Stomach (tissue), 19 donors: ENCODE measurements at places on chromosomes 11 and 22. TPM values are rescaled to one million over a fixed set of nuclear protein-coding genes. Genes with fewer than 3 reads are reported as not detected.
A peak's percentile ranks its signal among the peaks of the same experiment; 100 is the strongest.

SLC22A8 gene
- not detected for total RNA-seq

DEUP1 gene
- not detected for total RNA-seq

PRG2 gene
- total RNA-seq: not detected

GRM5 gene
- not detected for total RNA-seq

EED gene
- 23.9 TPM for total RNA-seq

XKR3 gene
- total RNA-seq: not detected

MPPED2 gene
- total RNA-seq: 4.1 TPM

CABP4 gene
- not detected for total RNA-seq

GRCh38 chr11:61752117-61752924, at the start of gene MYRF:
TSS of gene MYRF (plus strand) at chr11:61752636. CDS start at chr11:61752745, 109 bp downstream.
- DNase-seq: peak; percentile 81

DNA sequence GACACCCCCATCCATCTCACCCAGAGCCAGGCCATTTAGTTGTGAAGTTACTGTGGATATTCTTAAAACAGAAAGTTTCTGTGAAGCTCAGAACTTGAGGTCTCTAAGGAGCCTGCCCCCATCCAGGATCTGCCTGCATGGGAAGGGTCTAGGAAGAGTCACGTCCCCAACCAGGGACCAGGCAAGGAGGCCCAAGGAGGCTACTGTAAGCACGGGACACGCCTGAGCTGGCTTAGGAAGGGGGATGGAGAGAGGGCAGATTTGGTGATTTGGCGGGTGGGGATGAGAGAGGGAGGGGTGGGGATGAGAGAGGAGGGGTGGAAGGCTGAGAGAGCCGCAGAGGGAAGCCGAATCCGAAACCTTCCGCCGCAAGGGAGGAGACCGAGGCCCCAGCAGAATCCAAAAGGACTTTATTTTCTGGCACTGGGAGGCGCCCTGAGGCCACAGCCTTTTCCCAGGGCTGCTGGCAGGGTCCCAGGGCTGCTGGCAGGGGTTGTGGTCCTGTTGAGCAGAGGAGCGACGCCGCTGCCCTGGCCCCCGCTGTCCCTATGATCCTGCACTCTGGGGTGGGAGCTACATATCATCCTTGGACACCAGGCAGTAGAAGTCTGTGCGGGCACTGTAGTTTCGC, 9.4 kb downstream of the SIGIRR start:
- peak; percentile 40 for DNase-seq

DNA sequence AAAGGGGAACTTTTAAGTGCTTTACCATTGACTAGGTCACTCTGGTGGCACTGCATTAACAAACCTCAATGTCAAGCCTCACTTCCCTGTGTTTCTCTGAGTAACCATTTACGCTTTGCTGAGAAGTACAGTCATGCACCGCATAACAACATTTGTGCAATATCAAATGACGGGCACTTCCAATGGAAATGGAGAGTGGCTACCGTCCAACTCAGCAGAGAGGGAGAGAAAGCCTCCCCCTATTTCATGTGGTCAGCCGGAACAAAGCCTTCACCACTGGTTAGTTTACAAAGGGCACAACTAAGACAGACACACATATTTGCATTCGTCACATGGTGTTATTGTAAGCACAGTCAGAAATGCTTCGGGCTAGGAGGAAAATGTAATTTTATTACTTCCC, 117.3 kb downstream of the RASSF10 start:
- DNase-seq: peak; percentile 60

- no peak for DNase-seq
Observed at GRCh38 chr22:38730411-38730871, 24.7 kb downstream of the GTPBP1 start.

DNA sequence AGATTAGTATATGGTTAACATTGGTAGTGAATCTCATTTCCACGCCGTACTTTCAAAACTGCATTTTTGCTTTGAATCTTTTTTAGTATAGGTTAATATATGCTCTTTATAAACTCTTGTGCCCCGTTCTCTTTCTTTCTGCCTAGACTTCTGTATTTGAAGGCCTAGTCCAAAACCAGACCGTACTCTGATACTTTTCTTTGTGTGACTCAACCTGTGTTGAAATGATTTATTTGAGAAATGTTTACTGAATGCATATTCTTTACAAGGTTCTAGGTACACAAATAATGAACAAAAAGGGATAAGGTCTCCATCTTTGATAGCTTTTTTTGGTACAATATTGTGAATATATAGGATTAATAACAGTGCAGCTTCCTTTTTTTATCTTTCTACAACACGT, 68.3 kb downstream of the HIPK3 start:
- DNase-seq: no peak

- no peak for DNase-seq
Observed at GRCh38 chr22:43800970-43801369, 11.1 kb downstream of the EFCAB6 start.

GRCh38 chr22:35690001-35690400, 27.7 kb upstream of the APOL5 start:
- DNase-seq: no peak

- peak; percentile 25 for DNase-seq
Observed at GRCh38 chr11:724049-724777, 18.2 kb downstream of the EPS8L2 start.

GRCh38 chr11:119130662-119131061, 9.3 kb downstream of the HINFP start:
- no peak for DNase-seq

- DNase-seq: no peak
Observed at GRCh38 chr11:86524620-86525352, 147.6 kb downstream of the ME3 start.

DNA sequence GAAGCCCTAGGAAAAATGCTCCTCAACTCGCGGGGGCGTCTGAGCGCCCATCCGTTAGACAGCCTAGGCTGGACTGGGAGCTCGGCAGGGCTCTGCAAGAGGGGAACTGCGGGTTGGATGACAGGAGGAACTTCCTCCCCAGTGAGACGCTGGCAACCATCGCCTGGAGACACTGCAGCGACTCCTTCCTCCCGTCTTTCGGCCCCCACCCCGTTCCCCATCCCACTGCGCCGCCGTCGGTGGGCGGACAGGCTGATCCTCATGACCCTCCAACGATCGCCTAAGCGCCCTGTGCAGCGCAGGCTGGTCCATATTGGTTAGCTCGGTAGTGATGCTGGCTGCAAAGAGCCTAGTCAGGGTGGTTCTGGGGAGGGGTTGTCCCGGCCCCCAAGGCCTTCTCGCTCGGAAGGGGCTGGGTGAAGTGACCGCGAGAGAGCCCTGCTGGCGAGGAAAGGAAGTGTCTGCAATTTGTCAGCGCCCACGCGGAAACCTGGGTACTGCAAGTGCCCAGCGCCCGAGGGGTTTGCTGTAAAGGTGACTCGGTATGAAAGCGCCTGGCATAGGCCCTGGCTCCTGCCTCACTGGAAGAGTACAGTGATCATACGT, 638 bp downstream of the NRGN start:
- DNase-seq: no peak

GRCh38 chr11:77035580-77035979, 1.4 kb downstream of the B3GNT6 start:
- DNase-seq: peak; percentile 81

- DNase-seq: no peak
Observed at GRCh38 chr11:73814812-73815211, 27.1 kb downstream of the MRPL48 start.

GRCh38 chr11:35856259-35856658, 87.6 kb upstream of the LDLRAD3 start:
- DNase-seq: no peak

DNA sequence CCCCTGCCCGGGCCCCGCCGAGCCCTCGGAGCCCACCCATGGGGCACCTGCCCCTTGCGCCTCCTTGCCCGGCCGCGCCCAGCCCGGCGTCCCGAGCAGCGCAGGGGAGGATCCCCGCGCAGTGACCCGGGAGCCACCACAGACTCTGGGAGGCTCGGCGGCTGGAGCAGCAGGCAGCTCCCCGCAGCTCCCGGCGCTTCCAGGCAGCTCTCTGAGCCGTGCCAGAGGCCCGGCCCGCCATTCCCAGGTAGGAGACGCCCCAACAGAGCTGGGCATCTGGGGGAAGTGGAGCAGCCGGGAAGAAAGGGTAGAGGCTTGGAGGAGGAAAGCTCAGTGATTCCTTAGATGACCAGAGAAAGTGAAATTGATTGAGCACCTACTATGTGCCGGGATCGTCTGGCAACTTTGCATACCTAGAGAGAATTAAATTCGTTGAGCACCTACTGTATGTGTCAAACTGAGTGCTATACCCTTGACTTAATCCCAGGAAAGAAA, 670 bp downstream of the RASD2 start:
- DNase-seq: peak; percentile 51

- no peak for DNase-seq
Observed at GRCh38 chr22:30472994-30473720, 1.3 kb upstream of the SEC14L3 start.

DNA sequence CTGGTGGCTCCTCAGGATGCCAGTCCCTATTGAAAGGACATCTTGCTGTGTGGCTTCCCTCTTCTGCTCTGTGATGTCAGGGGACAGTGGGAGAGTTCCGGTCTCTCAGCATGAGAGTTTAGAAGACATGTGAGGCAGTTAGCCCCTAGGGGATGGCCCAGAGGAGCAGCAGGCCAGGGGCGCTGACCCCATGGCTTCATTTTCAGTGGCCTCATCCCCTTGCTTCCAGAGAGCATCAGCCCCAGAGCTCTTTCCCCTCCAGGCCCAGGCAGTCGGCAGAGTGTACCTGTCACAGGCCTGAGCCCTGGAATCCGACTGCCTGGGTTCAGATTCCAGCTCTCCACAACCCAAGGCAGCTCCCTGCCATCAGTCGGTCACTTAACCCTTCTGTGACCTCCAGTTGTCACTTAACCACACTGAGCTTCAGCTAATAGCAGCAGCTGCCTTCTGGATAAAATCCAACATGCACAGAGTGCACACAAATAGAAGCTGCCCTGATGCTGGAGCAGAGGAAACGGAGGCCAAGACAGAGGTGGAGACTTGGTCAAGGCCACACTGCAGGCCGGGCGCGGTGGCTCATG, 14.1 kb upstream of the LRRC10B start:
- no peak for DNase-seq

DNA sequence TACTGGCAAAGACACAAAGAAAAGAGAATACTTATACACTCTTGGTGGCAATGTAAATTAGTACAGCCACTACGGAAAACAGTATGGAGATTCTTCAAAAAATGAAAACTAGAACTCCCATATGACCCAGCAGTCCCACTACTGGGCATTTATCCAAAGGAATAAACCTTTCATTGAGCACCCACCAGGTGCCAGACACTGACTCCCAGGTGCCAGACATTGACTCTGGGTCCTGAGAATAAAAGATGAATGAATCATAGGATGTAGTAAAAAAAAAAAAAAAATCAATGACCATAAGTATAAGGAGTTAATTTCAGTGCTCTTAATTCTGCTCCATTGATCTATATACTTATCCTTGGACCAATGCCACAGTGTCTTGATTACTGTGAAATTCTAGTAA, 28.2 kb downstream of the HEPHL1 start:
- DNase-seq: no peak

DNA sequence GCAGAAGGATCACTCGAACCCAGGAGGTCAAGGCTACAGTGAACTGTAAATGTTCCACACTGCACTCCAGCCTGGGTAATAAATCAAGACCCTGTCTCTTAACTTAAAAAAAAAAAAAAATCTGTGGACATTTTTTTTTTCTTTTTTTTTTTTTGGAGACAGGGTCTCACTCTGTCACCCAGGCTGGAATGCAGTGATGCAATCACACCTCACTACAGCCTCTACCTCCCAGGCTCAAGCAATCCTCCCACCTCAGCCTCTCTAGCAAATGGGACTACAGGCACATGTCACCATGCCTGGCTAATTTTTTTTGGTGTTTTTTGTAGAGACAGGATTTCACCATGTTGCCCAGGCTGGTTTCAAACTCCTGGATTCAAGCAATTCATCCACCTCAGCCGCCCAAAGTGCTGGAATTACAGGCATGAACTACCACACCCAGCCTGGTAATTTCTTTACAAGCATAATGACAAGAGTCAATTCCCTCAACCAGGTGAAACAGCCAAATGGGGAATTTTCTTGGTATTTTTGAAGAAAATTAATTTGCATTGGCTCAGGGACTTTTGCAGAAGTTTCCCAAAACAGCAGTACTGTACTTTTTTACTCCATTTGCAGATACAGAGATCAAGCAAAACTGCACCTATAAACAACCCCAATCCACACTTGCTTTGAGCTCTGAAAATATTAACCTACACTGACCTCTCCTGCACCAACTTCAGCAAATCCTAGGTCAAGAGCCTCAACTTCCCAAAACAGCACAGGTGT, 44.0 kb downstream of the MRTFA start:
- no peak for DNase-seq

DNA sequence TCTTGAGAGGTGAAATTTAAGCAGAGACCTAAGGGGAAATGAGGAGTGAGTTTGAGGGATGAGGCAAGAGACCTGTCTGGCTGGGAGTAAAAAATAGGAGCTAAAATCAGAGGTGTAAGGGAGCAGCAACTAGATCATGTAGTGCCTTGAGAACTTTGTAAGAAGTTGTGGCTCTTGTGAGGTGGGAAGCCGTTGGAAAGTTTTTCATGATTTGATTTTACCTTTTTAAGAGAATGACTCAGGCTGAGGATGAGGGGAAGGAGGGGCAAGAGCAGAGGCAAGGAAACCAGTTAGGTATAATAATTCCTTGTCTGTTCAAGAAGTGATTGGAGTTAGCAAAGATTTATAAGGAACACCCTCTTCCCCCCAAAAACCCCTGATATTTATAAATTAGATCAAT, 25.8 kb downstream of the QSER1 start:
- DNase-seq: no peak

- no peak for DNase-seq
Observed at GRCh38 chr11:37605229-37605628, 1007.2 kb upstream of the RAG2 start.

- DNase-seq: peak; percentile 26
Observed at GRCh38 chr11:30879322-30880005, 293.3 kb upstream of the MPPED2 start.

DNA sequence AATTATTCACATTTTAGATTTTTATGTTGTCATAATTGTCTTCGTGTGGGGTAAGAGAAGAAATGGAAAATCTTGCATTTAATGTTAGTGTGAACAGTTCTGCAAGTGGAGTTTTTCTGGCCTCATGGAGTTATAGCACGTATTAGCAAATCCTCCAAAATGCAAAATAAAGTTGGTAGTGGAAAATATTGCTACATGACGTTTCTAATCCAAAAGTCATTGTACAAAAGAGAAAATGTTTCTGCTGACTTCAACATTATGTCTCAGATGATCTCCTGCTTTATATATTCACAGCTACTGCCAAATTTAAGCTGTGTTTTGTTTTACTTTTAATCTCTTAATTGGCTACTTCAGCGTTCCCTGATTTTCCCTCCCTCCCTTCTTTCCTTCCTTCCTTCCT, 1804.0 kb upstream of the RAG2 start:
- DNase-seq: no peak

DNA sequence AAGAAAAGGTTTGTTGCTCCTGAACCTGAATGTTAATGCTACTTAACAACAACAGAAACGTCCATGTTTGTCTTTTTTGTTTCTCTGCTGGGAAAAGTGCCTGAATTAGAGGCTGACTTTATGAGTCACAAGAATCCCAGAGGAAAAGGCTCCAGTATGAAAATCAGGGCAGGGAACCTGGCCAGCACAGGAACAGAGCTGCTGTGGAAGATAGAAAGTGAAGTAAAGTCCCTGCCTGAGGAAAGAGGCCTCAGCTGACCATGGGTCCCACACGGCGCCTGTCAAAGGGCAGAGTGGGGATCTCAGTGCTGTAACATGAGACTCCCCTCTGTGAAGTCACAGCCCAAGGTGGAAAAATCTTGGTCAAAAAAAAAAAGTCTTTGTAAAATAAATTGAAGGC, 632.3 kb upstream of the CCDC90B start:
- no peak for DNase-seq
